Left lobe of liver (tissue), 2 donors: ENCODE measurements at places on chromosomes 1 and 21. TPM values are rescaled to one million over a fixed set of nuclear protein-coding genes. Genes with fewer than 3 reads are reported as not detected.

Gene SERBP1
- 77.0 TPM for total RNA-seq

DNA sequence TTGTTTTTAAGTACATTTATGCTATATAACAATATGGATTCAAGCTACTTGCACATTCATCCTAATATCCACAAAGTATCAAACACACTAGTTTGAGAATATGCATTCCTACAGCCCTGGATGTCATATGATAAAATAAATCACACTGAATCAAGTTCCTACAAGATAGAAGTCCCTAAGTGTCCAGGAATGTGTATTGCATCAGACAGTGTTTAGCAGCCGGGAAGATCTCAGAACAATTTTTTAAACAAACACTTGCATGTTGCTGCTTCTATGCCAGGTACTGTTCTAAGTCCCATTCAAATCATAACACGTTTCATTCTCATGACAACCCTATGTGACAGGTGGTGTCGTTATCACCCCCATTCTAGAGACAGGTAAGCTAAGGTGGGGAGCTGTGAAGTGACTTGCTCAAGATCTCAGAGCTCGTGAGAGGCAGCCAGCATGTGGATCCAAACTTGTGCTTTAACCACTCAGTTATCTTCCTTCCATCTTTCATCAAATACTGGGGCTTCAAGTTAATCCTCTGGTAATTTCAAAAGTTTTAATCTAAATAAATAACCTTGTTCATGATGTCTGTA is 68.3 kb upstream of the KIF26B start:
- DNase-seq: no peak

DNA sequence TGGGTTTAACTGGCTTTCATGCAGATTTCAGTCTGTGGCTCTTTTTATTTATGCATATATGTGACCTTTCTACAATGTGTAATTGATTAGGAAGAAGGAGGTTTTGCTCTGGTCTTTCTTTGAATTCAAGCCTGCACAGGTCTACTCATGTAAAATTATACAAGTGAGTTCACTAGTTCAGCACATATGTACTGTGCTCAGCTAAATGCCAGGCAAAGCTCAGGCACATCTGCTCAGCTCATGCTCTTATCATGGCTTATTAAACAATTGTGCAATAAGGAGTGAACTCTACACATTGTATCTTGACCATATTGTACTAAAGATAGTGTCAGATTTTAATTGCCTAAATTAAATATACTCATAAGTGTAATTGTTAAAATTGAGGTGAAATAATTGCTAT is 378.4 kb downstream of the ADGRL2 start:
- no peak for DNase-seq

GRCh38 chr1:228315484-228315944 is 91.1 kb downstream of the TRIM11 start:
- DNase-seq: no peak

- DNase-seq: no peak
Observed at GRCh38 chr21:28181730-28182129, 810.9 kb downstream of the LTN1 start.

Gene LRRC38
- not detected for total RNA-seq

DNA sequence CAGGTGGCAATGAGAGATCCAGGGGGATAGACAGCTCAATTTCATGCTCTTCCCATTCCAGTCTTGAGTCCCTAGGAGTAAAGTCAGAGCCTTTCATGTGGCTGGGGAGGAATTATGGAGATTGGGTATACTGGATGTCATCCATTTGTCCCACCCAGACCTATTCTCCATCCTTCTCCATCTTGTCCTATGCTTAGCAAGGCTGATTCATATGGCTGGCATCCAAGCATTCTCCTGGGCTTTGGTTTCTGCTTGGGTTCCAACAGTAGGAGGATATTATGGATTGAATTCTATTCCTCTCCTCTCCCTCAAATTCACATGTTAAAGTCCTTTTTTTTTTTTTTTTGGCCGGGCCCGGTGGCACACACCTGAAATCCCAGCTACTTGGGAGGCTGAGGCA is 3.8 kb upstream of the CDC20 start:
- DNase-seq: no peak

DNA sequence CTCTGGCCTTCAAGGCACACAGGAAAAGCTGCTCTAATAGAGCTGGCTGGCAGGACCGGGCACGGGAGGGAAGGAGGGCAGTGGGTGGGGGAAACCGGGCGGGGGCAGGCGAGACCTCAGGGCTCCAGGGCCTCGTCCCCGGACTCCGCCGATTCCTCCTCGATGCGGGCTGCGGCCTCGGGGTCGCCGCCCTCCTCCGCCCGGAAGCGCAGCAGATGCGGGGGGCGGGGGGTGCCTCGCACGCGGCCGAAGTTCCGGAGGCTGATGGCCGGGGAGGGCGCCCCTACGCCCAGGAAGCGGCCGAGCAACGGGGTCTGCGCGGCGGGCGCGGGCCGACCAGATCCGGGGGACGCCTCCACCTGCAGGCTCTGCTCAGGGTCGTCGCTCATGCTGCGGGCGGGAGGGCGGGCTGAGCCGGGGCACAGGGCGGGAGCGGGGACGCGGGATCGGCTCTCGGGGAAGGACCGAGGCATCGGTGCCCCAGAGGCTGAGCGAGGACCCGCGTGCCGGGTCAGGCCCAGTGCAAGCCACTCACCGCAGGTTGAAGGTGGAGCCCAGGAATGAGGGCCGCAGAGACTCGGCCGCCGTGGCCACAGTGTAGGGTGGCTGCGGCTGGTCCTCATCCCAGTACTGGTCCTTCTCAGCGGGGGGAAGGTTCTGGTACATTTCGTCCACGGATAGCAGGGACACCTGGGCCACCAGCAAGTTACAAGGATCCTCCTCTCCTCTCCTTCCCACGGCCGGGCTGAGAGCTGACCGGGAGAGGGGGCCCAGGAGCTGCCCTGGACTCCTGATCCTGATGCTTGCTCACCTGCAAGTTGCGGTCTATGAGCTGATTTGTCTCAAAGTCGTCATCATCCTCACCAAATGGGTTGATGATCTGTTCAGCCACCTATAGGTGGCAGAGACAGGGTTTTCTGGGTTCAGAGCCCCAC is 3.6 kb downstream of the BEST4 start:
- DNase-seq: no peak

Gene DNM3
- total RNA-seq: 0.40 TPM

DNA sequence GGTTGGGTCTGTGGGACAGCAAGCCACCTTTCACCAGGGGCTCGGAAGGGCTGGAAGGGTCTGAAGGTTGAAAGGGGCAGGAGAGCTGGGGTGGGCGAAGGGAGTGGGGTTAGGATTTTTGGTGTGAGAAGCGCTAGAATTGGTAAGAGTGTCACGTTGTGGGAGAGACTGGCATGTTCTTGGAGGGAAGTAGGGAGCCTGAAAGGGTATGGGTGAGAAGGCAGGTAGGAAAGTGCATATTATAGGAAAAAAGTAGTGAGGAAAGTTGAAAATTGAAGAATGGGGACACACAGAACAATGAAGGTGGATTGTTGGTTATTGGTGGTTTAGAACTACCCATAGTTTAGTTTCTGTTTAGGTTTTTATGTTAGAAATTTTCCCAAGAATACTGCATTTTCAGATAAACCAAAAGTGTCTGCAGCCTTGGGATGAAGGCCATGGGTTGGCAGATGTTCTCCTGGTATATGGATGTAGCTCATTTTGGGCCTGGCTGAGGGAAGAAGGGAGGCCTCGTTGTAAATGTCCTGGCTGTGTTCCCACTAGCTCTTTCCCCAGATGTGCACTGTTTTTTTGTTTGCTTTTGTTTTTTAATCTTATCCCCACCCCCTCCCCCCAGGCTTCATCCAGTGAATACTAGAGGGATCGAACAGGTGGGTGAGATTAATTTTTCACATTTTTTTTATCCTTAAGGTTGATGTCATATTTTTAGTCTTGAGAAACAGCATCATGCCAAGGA is 1.2 kb downstream of the LRRC42 start:
- no peak for DNase-seq

GRCh38 chr21:17387030-17387617 is 125.7 kb upstream of the CXADR start:
- no peak for DNase-seq

Gene FCRL4
- not detected for total RNA-seq

Gene HAO2
- total RNA-seq: 206 TPM

DNA sequence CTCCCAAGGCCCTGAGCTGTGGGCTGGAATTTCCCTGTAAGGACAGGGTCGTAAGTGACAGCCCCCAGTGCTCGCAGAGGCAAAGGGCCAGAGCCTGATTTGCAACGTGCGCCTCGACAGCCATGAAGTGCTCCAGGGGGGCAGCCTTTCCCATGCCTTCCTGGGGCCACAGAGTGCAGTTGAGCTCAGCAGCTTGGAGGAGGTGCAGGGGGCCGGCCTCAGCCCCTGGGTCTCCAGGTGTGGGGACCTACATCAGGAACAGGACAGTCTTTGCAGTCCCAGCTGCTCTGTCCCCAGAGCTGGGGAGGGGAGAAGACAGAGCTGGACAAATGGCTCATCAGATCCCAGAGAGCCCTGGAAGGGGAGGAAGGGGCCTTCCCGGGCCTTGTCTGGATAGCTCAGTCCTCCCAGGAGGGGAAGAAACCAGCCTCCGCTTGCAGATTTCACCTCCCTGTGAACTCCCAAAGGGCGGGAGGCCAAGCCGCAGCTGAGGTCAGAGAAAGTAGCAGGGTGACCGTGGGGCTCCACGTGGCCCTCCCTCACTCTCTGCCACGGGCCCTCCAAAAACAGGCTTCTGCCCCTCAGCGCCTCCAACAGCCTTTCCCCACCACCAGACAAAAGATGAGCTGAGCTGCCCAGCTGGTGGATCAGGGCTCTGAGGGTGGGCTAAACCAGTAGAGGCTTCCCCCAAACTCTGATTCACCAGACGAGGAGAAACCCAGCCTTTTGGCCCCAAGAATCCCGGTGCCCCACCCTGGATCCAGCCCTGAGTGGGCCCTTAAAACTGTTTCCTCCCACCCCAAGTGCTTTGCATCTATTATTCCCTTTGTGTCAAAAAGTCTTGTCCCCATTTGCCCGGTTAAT is 76.5 kb downstream of the DHRS3 start:
- peak; percentile 72 for DNase-seq

GRCh38 chr21:14535702-14536101 is 10.4 kb downstream of the SAMSN1 start:
- DNase-seq: no peak

DNA sequence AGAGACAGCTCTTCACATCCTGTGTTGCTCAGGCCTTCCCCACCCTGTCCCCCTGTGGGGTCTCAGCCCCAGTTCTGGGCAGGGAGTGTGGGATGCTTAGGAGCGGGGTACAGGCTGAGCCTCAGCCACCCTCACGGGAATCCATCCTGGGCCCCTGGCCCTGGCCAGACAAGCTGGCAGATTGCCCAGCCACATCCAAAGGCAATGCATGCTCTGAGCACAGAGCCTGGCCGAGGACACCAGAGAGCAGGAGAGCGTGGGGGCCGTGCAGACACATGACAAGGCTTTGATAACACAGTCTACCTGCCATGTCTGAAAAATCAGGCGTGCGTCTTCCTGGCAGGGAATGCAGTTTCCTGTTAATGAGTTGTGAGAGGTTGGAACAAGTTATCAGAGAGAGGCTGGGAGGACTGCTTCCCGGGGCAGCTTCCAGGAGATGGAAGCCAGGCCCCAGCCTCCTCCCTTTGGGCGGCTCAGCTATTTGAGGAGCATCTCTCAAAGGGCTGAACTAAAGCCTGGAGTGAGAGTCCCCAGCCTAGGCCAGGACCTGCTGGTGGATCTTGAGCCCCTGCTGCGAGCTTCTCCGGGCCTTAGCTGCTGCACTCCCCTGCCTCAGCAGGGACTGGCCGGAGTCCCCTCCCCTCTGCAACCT is 72.2 kb upstream of the SELENON start:
- DNase-seq: peak; percentile 78

DNA sequence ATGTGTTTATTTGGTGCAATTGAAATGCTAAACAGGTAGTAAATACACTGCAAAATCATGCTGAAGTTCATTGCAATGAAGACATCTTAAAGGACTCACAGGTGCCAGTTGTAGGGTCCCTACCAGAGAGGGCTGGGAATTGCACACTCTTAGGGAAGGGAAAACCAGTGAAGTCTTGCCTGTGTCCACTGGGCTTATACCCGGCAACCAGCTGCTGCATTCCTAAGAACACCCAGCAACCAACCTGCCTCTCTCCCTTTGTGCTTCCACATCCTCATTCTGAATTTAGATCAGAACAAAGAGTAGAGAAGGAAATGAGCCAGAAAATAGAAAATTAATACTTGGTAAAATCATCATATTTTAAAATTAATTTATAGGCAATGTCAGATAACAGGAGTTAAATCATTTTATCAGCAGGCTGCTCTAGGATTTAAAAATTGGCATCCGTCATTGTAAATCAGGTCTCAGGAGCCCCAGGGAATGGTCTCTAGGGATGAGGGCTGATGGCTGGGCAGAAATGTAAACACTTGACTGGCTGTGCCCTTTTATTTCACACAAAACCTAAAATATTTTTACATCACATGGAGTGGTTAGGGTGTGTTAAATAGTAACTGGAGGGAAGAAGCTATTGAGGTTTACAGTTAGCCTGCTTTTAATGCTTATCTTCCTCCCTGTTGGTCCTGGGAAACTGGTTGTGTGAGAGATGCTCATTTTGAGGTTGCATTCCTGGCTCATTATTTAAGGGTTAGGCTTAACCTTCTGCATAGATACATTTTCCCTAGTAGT is 31.3 kb downstream of the PTGFRN start:
- DNase-seq: no peak

Gene DISC1
- total RNA-seq: 1.8 TPM

Gene ZFP69B
- total RNA-seq: 0.55 TPM

GRCh38 chr1:214632091-214632490 is 29.1 kb downstream of the CENPF start:
- DNase-seq: no peak

DNA sequence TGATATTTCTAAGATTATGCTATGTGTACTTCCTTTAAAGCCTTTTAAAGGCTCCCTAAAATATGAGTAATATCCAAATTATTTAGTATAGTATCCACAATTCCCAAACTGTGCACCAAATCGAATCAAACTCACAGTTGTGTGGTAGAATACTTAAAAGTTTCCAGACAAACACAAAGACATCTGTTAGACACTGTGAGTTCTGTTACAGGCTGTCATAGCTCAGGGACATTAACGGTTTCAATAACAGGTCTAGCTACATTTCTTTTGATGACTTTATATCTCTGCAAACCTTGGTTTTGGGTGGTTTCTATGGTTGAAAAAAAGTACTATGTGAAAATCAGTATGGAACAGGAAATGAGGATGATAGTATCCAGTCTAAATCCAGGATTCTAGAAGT is 36.9 kb upstream of the NEK7 start:
- DNase-seq: no peak
